HS-27A (cell line): ENCODE measurements at places on chromosomes 12 and 14.

- no peak for DNase-seq
These were observed 95.0 kb downstream of the TGFB3 start for GRCh38 chr14:75886636-75887348.

- DNase-seq, result no peak
These were observed 73.1 kb downstream of the DERA start for GRCh38 chr12:15984097-15984800.

DNA sequence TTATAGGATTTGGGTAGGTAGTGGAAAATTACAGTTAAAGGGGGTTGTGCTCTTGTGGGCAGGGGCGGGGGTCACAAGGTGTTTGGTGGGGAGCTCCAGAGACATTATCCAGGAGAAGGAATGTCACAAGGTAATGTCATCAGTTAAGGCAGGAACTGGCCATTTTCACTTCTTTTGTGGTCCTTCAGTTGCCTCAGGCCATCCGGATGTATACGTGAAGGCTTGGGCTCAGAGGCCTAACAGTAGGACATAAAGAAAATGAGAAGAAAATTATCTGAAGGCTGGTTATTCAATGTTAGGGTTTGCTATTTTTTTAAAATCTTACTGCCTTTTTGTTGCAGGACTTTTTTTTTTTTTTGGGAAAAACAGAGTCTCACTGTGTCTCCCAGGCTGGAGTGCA is 2.5 kb upstream of the PSEN1 start:
- no peak for DNase-seq

DNA sequence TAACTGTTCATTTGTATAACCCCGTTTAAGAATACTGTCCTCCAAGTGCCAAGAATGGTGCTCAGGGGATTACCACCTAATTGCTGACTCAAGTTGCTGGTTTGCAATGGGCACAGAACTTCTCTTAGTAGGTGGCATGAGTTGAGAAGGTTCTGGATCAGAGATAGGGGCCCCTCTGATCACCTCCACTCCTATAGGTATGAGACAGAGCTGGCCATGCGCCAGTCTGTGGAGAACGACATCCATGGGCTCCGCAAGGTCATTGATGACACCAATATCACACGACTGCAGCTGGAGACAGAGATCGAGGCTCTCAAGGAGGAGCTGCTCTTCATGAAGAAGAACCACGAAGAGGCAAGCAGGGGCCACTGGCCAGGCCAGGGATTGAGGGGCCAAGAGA is 1.6 kb downstream of the KRT18 start:
- DNase-seq, result no peak

- DNase-seq, result no peak
These were observed 56.4 kb upstream of the KIF21A start for GRCh38 chr12:39499296-39499695.

- no peak for DNase-seq
These were observed 84.5 kb upstream of the KCNA1 start for GRCh38 chr12:4825011-4825858.

- no peak for DNase-seq
These were observed 47.2 kb downstream of the PLCZ1 start for GRCh38 chr12:18690653-18691052.

DNA sequence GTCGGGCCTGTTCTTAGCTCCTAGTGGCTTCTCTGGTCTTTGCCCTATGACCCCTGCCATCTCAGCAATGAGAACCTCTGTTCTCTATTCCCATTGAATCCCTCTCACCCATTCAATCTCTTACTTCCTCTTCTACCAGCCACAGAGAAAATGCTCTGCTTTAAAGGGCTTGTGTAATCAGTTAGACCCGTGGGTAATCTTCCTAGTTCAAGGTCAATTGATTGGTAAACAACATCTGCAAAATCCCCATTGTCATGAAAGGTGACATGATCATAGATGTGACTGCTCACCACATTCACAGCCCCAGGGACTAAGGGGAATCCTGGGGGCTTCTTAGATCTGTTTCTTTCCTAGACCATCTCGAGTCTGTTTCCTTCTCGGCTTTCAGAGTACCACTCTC is 7.2 kb upstream of the CCDC197 start:
- no peak for DNase-seq

DNA sequence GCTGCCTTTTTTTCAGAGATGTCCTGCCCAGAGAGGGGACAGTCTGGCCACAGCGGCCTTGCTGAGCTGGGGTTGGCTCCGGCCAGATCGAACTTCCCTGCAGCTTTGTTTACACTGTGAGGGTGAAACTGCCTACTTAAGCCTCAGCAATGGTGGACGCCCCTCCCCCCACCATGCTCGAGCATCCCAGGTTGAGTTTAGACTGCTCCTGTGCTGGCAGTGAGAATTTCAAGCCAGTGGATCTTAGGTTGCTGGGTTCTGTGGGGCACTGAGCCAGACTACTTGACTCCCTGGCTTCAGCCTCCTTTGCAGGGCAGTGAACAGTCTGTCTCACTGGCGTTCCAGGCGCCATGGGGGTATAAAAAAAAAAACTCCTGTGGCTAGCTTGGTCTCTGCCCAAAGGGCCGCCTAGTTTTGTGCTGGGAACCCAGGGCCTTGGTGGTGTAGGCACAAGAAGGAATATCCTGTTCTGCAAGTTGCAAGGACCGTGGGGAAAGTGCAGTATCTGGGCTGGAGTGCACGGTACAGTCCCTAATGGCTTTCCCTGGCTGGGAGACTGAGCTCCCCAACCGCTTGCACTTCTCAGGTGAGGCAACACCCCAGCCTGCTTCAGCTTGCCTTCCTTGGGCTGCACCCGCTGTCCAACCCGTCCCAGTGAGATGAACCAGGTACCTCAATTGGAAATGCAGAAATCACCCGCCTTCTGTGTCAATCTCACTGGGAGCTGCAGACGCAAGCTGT is 79.1 kb downstream of the LRIG3 start:
- DNase-seq, result no peak

GRCh38 chr12:64706306-64706705 is 52.9 kb downstream of the GNS start:
- DNase-seq, result no peak

- DNase-seq, result no peak
These were observed 98.4 kb downstream of the GTF2A1 start for GRCh38 chr14:81122326-81122725.

GRCh38 chr14:101834397-101834796 is 72.9 kb downstream of the PPP2R5C start:
- DNase-seq, result no peak

DNA sequence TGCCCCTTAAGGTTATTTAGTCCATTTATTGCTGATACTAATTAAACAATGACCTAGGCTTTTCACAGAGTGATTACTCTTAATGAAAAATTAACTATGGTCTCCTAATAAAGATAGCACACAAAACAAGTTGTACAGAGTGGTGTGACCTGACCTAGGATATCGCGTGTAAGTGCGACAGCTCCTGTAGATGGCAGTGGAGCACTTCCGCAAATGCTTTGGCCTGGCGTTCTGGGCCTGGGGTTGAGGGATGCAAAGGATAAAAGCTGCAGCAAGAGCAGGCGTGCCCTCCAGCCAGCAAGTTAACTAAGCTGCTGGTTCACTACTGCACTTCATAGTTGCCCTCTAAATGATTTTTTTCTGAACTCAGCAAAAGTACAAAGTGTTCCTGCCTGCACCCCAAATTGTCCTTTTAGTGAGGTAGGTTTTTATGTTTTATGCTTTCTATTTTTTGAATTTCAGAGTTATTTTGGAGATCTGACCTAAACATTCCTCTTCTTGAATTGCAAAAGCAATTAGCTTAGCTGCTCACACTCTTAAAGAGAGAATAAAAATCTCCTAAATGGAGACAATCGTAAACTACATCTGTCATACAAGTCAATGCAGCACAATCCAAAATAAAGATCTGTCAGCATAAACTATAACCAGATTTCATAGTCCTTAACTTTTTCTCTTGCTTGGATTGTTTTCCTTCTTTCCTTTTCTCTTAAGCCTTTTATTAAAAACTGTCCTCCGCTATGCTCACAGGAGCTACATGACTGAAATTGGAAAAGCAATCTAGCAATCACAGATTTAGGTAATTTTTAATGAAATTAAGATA is 379.6 kb downstream of the LRIG3 start:
- no peak for DNase-seq

DNA sequence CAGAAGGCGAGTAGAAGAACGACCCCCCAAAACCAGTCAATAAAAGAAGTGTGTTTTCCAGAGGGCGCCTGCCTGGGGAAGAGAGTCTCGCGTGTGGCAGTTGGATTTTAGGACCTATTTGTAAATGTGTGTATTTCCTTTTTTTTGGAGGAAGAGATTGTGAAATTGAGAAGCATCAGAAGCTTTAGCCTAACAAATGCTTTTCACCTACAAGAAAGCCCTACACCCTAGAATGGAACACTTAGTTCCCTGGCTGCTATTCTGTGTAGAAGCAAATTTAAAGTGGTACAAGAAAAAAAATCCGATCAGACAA is 1.3 kb downstream of the RCOR1 start:
- no peak for DNase-seq

GRCh38 chr12:53053218-53054111 is 3.6 kb downstream of the TNS2 start:
- DNase-seq, result no peak

- no peak for DNase-seq
These were observed 403.7 kb downstream of the BTG1 start for GRCh38 chr12:91741932-91742331.

- no peak for DNase-seq
These were observed 8.4 kb downstream of the ADCY6 start for GRCh38 chr12:48780381-48781025.

- DNase-seq, result no peak
These were observed 363.7 kb downstream of the SOX5 start for GRCh38 chr12:23585782-23586163.

DNA sequence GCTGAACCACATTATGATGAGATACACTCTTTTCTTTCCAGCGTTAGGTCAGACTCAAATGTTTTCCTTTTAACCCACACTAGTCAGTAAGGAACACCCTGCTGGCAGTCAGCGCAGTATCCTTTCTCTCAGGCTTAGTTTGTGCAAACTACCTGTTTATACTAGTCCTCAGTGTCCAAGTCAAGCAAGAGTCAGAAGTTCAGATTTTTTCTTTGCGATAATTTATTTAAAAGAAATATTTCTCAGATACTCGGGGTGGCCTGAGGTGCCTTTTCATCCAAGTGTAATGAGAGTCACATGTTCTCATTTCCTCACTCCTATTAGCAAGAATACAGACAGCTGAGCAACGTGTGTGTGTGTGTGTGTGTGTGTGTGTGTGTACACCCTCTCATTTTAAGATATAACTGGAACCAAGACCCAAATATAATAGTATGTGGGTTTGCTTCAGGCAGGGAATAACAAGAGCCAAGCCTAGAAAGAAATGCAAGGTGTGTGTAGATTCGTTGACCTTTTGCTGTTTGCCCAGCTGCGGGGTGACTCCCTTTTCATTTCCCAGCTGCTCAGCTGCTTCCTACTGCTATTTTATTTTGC is 182.7 kb downstream of the KICS2 start:
- DNase-seq, result no peak

DNA sequence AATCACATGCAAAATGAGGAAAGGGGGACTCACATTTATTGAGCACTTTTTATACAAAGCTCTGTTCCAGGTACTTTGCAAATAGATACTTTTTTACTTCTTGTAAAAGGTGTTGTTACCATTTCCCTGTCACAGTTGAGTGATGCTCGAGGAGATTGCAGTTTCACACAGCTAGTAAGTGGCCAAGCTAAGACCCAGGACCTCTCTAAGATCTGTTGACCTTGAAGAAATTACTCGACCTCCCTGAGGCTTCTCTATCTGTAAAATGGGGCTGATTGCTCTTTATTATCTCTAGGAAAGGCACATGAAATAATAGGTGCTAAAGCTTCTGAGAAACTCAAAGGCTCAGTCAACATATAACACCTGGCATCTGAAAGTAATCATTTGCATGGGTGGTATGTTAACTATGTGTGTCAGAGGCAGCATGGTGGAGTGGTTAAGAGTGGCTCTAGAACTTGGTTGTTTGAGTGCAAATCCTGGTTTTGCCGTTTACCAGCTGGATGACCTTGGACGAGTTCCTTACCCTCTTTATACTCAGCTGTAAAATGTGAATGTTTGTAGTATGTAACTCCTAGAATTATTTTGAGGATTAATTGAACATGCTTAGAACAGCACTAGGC is 41.5 kb downstream of the IFT81 start:
- DNase-seq, result no peak

GRCh38 chr14:60758885-60759284 is 24.3 kb downstream of the MNAT1 start:
- no peak for DNase-seq

DNA sequence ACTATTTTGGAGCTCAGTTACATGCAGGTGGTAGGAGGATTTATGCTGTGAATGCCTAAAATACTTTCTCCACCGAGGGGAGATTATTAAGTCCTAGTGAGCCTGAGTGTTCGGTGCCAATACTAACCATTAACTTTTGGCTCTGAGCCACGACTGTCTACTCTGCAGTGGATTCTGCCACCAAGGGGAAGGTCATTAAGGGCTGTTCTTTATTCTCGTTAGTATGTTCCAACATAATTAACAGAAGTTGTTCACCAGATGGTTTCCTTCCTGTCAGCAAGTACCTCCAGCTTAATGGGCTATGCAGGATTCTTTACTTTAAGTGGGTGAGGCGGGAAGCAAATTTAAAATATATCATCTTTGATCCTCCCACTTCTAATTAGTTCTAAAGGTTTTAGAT is 326.3 kb downstream of the BMP4 start:
- DNase-seq, result no peak

GRCh38 chr12:125092872-125093680 is 27.8 kb downstream of the AACS start:
- no peak for DNase-seq

GRCh38 chr12:18148961-18149360 is 59.0 kb upstream of the RERGL start:
- DNase-seq, result no peak

- no peak for DNase-seq
These were observed 2.0 kb downstream of the PTHLH start for GRCh38 chr12:27970401-27971120.

DNA sequence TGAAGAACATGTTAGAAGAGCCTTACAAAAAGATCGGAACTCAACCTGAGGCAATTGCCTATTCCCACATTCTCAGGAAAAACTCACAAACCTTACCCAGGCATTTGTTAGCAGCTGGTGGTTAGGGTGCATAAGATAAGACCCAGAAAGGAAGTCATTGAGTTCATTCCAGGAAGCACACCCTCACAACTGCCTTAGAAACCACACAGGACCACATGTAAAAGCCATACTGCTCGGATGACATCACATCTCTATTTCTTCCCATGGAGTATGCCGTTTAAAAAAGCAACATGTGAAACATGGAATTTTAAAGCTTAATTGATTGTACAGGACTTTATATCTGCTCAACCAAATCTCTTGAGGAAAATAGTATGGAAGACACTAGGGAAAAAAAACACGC is 411.2 kb downstream of the DAD1 start:
- no peak for DNase-seq
